ENCODE measurements at places on chromosomes 5 and 9.
A peak's percentile ranks its signal among the peaks of the same experiment; 100 is the strongest.

DNA sequence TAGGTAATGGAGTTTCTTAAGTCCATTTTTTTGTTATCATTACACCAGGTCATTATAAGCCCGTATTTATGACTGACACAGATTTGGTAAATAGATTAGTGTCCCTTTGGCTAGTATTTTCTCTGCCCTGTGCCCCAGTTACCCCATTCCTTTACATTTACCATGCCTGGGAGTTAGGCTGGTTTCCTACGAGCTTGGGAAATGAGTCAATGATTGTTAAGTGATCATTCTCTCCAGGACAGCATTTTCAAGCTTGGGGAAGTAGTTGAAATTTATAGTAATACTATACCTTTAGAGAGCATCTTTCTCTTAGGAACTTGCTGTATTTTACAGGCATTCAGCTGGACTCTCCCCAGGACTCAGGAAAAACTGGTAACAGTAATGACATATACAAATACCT is 573.1 kb downstream of the TLE4 start:
- DNase-seq, result no peak

GRCh38 chr5:132492386-132493125 is 2.0 kb upstream of the IRF1 start:
- no peak for DNase-seq

- no peak for DNase-seq
Measured at GRCh38 chr5:147544556-147544955, 34.7 kb upstream of the DPYSL3 start.

- peak; percentile 8 for DNase-seq
Measured at GRCh38 chr5:82674671-82675070, 396.5 kb upstream of the RPS23 start.

- no peak for DNase-seq
Measured at GRCh38 chr9:83133316-83133715, 70.4 kb upstream of the RASEF start.

GRCh38 chr5:143471666-143472464 is 68.4 kb upstream of the NR3C1 start:
- no peak for DNase-seq

DNA sequence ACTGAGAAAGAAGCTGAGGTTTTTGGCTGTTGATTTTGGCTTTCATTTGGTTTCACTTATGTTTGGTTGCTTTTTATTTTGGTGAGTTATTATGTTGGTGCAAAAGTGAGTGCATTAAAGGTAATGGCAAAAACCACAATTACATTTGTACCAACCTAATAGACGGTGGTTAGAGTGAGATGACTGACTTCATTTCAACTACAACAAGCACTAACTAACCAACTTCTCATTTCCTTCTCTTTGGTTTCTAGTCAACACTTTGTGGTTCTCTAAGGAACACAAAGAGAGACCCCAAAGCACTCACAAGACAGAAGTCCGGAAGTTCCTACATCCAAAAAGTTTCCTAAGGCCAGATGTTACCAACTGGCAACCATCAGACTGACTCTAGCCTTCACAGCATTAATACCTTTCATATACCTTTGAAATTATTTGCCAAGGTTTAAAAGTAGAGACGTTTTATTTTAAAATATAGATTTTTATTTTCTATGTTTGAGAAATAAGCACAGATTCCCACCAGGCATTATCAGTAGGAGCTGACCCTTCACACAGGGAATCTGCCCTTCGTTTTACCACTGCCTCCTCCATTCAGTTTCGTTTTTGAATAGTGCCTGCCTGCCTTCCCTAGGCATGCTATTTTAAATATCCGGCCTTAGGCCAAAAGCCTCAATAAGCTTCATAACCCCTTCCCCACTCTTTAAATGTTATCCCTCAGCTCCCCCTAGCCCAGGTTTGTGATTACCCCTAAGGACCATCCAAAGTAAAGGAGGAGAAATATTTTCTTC is 301.1 kb upstream of the PTGER4 start:
- peak; percentile 69 for DNase-seq

GRCh38 chr9:27600256-27600655 is 27.0 kb upstream of the C9orf72 start:
- DNase-seq, result no peak

DNA sequence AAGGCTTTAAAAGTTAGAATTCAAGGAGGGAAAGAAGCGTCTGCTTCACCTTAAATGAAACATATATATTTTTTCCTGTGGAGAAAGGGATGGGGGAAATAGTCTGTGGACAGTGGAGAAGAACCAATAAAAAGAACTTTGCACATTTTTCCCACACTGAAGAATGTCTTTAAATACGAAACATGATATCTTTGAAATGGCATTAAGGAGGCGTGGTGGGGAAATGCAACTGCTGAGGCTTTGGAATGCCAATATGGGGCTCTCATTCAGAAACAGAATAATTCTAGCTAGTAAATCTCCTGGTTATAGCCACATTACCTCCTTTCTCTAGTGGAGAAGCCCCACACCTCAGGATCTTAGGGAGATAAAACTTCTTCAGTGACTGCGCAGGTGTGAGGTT is 46.8 kb downstream of the TNC start:
- DNase-seq, result no peak

- DNase-seq, result no peak
Measured at GRCh38 chr9:89358985-89359384, 40.7 kb downstream of the SECISBP2 start.

DNA sequence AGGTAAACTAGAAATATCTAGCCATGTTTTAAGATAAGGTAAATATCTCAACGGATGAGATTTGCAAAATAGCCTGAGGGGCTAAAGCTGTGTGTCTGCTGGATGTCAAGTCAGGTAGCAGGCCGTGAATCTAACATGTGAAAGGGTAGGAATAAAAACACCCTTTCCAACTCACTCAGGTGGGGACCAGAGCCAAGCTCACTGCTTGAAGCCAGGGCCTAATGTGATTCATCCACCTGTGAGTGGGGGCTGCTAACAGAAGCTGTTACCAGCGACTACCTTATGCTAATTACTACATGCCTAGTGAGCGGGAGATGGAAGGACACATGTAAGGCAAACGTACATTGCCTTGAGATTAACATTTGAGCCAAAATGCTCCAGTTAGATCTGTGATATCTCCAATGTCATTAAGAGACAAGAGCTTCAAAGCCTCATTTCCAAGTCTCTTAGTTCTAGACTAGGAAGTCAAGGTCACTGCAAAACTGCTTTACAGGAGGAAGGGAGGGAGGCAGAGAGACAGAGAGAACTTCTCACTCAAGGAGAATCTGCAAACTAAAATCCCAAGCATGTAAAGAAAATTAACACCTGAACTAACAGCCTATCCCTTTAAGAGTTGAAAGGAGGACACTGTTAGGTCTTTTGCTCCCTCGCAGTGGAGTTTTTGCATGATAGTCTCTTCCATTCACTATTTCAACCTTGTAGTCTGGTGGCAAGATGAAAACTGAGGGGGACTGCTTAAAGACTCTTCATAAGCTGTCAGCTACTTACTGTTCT is 141.6 kb upstream of the RPS23 start:
- DNase-seq, result no peak

All from SIG-M5 (cell line).